ENCODE measurements at places on chromosomes 13 and 19.

DNA sequence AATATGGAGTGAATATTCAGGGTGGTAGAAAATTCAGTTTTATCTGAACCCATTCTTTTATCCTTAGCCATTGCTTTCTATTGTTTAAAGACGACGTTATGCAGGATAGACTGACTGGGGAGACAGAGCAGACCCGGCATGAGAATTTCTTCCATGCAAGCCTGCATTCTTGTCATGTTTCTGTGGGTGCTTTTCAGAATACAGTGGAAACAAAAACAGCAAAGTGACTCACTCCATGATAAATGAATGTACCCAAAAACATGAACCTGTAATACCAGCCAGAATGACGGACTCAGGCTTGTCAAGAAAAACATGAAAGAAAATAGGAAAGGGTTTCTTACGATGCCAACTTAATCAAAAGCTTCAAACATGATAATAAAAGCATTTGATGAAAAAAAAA is 924.0 kb downstream of the EFNB2 start:
- no peak for DNase-seq

GRCh38 chr13:100476963-100477362 is 111.6 kb downstream of the GGACT start:
- DNase-seq = no peak

DNA sequence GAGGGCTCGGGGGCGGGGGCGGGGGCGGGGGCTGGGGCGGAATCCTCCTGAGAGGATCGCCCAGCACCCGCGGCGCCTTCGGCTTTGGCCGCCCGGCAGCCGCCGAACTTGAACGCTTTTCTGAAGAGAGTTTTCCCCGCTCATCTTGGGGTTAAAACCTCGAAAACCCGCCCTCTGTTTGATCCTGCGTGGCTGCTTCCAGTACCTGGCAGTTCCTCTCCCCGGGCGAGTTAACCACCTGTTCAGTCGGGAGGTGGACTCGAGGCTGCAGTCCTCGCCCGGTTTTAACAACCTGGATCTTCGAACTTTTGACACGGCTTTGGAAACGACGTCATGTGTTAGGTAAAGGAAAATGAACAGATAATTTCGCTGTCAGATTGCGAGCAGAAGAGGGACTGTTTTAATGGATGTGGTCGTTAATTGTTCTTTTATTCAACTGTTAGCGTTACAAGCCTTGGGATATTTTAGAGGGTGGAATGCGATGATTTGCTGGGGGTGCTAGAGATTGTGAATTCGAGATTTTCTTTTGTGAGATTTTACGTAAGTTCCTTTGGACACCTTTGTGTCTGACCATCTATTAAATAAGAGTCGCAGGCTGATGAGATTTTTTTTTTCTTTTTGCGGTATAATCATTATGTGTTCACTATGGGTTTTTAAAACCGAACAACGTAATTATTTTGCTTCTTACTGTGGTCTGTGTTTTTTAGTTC is 1.0 kb downstream of the FNDC3A start:
- DNase-seq = no peak

DNA sequence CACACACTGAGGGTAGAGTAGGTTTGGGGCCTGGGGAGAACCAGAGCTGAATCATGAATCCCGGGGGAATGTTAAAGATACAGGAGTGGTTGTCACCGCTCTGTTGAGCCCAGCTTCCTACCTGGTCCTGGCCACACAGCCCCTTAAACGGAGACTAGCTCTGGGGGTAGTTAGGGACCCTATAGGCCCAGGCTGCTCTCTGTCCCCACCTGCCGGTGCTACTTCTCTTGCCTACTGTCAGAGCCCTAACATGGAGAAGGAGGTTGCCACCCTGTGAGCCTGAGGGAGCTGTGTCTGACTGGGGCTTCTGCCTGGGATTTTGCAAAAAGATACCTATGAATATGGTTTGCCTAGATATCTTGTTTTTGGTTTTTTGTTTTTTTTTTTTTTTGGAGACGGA is 36.6 kb upstream of the ZNF429 start:
- no peak for DNase-seq

GRCh38 chr19:8393871-8394250 is 3.7 kb downstream of the RAB11B start:
- DNase-seq = no peak

DNA sequence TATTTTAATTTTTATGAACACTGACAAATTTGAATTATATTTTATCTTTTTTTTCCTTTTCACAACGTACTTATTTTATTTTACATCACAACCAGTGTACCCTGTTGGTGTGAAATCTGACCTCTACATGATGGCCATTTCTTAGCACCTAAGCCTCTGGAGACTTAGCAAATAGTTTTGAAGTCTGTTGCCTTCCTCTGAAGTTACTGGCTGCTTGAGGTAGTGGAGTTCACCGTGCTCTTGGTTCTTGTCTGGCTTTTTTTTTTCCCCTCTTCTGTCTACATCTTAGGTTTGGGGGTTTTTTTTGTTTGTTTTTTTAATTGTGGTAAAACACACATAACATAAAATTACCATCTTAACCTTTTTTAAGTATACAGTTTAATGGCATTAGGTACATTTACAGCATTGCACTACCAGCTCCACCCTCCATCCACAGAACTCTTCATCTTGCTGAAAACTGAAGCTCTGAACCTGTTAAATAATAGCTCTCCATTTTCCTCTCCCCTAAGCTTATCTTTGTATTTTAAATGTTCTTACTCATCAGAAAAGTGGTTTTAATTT is 94.1 kb upstream of the MLNR start:
- DNase-seq = no peak

DNA sequence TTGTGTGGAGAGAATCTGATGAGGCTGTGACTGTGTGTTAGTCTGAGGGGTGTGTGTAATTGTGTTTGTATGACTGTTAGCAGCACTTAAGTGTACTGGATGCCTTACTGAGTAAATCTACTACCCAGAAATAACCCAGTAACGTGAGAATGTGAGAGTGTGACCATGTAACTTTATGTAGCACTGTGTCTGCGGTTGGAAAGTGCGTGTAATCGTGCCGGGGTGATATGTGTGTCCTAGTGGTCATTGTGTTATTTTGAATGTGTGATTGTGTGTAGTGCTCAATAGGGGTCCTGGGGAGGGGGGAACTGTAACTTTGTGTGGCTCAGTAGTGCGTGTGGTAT is 550 bp downstream of the ZNF383 start:
- DNase-seq = peak; percentile 8

DNA sequence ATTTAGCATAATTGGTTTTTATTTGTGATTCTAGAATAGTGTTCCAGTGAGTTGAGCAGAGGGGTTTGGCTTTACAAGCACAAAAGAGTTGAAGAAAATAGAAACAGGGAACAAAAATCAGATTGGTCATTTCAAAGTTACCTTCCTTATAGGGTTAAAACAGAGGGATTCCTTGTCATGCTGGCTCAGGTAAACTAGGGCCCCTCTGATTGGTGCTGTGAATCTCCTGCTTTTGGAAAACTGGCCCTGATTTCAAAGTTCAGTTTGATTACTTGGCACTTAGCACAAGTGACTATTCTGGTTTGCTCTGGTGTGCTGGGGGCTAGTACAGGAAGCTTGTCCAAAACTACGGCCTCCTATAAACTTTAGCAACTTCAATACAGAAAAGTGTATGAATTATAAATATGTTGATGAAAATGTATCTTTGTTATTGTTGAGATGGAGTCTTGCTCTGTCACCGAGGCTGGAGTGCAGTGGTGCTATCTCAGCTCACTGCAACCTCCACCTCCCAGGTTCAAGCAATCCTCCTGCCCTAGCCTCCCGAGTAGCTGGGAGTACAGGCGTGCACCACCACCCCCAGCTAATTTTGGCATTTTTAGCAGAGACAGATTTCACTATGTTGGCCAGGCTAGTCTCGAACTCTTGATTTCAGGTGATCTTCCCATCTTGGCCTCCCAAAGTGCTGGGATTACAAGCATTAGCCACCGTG is 1.9 kb upstream of the MRPS31 start:
- DNase-seq = no peak

DNA sequence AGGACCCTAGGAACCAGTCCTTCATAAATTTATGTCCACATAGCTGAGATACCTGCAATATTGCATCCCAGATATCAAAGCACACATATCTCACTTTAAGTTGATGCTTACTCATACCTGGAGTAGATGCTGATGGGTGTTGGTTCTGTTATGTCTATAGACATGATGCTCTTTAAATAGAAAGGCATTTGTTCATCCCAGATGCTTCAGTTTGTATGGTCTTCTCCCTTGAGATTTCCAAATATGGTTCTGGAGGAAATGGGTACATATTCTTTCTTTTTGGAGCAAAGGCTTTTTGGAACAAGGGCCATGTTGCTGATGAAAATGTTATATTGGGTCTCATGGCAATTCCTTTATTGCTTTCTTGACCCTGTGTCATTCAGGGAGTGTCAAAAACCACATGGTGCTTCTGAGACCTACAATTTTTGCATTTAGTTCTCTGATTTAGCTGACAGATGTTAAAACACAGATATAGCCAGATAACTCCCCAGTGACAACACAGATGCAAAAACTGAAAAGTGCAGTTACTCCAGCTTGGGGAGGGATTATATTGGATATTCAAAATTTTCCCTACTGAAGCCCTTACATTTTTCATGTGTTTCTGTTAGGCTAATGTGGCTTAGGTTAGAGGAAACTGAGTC is 211.4 kb downstream of the KCNRG start:
- no peak for DNase-seq

DNA sequence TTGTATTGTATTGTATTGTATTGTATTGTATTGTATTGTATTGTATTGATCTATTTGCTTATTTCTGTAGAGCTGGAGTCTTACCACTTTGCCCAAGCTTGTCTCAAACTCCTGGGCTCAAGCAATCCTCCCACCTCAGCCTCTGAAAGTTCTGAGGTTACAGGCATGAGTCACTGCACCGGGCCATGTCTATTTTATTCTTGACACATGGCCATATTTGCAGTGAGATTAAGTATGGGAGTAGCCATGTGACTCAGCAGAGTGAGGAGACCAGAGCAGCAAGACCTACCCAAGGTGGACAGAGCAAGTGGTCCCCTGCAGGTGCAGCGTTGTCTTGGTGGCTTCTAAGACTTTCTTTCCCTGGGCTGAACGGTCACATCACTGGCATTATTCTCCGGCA is 49.1 kb upstream of the UBAC2 start:
- peak; percentile 22 for DNase-seq

- no peak for DNase-seq
These were observed at the start of gene JSRP1 for GRCh38 chr19:2255982-2256685. Gene JSRP1 (minus strand): TSS chr19:2256417. CDS start chr19:2255314, 1,103 bp downstream.

DNA sequence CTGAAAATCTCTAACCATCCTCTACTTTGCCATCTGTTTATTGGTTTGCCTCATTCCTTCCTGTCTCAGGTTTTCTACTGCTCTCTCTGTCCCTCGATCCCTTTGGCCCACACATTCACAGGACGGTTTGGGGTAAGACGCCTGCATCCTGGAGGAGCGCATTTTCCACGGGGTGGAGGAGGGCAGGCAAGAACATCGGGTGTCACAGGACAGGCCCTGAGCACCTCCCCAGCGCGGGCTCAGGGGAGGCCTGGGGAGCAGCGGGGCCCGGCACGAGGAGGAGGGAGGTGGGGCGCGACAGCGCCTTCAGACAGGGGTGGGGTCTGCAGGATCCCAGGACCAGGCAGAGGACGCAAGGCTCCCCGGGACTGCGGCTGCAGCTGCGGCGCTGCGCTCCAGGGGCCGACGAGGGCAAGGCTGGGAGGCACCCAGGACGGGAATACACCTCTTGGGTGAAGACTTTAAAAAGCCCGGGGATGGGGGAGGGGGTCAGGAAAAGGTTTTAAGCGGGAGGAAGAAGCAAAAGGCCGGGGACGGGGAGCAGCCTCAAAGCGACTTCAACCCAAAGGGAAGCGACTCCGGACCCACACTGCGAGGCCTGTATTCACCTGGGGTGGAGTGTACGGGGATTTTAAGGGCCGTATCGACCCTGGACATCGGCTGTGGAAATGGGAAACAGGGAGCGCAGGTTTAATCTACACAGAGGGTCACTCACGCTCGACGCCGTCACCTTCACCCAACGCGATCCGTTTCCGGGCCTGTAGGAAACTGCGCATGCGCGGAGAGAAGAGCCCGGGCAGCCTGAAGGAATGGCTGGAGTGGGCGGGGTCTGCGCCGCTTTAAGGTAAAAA is at the start of gene ZNF415:
Gene ZNF415 (minus strand): TSS at position 770 of the 851 bp plus-strand sequence. CDS start 10,234 bp downstream, outside the sequence.
- peak; percentile 13 for DNase-seq

DNA sequence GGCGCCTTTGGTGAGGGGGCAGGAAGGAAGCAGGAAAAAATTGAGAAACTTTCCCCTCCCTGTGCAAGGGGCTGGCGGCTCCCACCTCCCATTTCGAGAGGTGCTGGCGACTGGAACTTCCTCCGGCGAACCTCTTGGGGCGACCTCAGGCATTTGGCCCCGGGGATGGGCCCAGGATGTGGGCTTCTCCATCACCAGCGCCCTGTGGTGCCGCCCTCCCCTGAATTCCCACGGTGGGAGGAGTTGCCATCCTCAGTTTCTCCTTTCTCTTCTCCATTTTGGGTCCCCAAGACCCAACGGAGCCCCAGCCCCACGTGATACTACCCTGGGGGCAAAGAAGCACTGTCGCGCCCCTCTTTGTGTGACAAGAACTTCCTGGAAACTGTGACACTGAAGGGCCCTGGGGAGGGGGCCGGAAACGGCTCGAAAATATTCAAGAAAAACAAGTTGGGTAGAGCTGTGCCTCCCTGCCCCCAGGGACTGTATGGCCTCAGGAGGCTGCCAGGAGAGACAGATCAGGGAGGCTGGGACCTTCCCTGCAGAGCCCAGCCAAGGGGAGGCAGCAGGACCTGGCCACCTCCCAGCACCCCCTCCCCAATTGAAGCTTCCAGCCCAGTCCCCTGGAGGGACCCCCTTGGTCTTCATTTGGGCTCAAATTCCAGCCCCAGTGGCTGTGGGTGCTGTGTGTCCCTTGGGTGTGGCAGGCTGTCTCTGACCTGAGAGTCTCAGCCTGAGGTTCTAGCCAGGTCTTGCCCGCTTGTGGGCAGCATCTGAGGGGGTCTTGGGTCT is 16.2 kb upstream of the AP1M2 start:
- no peak for DNase-seq

DNA sequence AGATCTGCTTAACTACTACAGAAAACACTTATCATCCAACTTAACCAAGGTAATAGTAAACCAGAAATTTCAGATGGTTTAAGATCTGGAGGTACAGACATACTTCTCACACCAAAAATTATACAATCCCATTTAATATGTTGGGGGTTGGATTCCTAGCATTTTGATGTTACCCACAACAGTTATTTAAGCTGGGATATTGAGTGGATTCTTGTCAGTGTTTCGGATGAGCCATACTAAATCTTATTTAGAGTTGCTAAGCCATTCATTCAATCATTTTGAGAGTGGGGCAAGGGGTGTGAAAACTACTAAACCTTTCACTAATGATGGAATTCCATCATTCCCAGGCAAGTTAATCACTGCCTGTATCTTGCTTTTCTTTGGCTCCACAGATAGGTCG is 40.6 kb downstream of the KATNAL1 start:
- no peak for DNase-seq

DNA sequence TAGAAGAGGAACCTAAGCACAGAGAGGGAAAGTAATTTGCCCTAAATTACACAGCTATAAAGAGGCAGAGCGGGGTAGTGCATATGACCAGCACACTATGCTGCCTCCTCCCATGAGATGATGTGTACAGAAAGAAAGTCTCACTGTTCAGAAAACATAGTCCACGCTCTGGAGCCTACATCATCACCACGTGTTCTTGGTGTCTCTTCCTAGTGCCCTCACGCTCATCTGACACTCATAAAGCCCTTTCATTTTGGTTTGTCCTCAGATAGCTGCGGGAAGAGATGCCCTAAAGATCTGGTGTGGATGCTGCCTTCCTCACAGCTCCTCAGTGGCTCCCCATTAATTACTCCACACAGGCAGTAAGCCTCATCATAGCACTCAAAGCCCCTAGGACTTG is 27.4 kb upstream of the SIAH3 start:
- DNase-seq = no peak

GRCh38 chr19:39224910-39225309 is 19.9 kb downstream of the IFNL3 start:
- no peak for DNase-seq

GRCh38 chr19:48490981-48491792 is 20.4 kb downstream of the LMTK3 start:
- DNase-seq = no peak
